ENCODE measurements at places on chromosomes 5 and 9. TPM values are rescaled to one million over a fixed set of nuclear protein-coding genes. Genes with fewer than 3 reads are reported as not detected.

DNA sequence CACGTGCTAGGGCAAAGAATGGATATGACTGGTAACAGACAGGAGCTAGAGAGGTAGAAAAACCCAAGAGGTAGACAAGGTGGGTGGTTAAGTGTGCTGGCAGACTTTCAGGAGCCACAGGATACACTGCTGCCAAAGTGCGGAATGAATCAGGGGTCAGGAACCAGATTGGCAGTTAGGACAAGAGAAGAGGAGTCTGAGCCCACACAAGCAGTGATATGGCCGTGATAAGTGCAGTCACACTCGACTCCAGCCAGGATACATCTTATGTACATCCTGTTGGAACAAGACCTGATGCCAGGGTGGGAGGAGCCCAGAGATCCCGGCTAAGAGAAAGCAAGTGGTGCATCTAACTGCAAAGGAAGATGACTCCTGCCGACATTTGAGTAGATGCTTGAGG lies 10.0 kb downstream of the SLIT3 start:
- no peak for DNase-seq

DNA sequence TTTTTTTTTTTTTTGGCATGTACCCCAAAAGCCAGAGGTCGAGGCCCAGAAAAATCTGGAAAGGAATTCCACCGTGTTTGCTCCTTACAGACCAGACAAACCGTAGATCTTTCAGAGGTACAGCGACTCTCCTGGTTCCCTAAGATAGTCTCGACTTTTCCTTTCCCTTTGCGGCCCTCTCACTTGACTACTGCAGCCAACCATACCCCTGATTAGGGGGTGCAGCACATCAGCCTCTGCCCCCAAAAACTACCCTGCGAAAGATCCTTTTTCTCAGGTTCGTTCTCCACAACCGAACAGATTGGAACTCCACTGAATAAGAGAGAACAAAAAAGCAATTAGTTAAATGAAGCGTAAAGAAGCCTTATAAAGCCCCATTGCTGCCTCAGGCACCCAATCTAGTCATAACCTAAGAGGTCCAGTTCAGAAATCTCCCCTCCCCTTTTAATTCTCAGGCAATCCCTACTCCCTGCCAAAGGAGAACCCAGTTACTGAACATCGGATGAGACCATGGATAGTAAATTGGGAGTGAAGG lies 379 bp upstream of the TICAM2 start:
- no peak for DNase-seq

DNA sequence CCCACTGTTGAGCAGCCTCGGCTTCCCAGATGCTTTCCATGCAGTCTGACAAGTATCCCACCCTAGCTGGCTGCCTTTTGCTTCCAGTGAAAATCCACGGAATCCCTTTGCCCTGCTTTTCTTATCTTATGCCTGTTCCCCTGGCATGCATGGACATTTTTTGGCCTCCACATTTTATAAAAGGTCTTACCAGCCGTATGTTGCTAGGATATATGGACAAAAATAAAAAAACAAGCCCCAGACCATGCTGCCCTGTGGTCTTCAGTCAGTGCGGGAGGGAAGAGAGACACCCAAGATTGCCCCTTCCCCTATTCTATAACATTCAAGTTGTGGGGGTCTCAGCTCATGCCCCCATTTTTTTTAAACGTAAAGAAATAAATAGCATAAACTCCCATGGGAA lies 129.6 kb downstream of the COL23A1 start:
- DNase-seq = no peak

- no peak for DNase-seq
Observed at GRCh38 chr5:147384346-147385193, 125.3 kb downstream of the DPYSL3 start.

GRCh38 chr9:89194421-89195130 lies 16.0 kb upstream of the SHC3 start:
- DNase-seq = no peak

Gene OMD
- total RNA-seq = 4.9 TPM

Gene CTXN3
- total RNA-seq = 0.24 TPM
